ENCODE measurements at places on chromosomes 7 and 10.
A peak's percentile ranks its signal among the peaks of the same experiment; 100 is the strongest.

DNA sequence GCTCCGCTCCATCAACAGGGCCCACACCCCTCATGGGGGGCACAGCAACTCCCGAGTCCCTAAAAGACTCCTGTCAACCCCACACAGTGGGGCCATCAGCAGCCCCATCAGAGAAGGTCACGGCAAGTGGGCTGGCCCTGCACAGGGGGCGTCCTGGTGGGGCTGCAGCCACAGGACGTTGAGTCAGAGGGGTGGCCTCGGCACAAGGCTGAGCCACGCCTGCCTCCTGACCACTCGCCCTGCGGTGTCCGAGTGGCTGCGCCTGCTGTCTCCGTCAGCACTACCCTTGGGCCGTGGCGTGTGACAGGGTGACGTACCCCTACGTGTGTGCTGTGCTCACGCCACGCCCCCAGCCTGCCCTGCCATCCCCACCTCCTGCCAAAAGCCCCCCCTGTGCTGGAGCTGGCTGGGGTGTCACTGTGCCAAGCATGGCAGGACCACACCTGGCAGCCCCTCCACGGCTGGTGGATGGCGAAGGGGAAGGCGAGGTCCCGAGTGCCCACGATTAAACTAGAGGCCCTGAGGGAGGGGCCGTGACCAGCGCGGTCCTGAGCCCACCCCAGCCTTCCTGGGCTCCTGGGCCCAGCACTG, 26.0 kb upstream of the NKX6-2 start:
- DNase-seq: no peak

- DNase-seq: no peak
These were observed 573 bp downstream of the PMPCB start for GRCh38 chr7:103297837-103298179.

GRCh38 chr10:33279811-33280602, 54.5 kb downstream of the NRP1 start:
- DNase-seq: peak; percentile 63

DNA sequence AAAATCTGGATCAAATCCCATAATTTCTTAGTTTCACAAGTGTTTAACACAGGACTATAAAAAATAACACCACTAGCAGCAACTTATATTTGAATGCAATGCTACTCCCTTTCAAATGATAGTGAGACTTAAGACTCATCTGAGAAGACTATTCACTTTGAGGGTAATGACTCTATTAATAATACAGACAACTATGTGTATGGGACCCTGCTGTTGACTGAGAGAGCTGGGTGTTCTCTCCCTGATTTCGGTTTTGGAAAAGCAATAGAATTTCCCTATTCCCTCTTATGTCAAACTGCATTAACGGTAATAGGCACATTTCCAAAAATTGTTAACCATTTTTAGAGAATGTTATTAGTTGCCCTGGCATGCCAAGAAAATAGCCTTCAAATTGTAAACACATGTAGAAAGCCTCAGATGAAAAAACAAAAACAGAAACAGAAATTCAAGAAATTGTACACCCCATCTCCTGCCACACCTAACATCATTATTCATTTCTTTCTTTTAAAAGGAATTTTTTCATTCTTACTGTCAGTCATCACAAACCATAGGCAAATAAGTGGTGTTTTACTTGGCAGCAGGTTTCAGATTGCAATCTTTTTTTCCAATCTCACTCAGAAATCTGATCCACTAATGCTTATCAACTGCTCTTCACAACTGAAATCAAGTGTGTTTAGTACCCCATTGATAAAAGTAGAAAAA, 153.7 kb downstream of the TFPI2 start:
- DNase-seq: no peak

- DNase-seq: no peak
These were observed 433.4 kb upstream of the NFE2L3 start for GRCh38 chr7:25718596-25718995.

DNA sequence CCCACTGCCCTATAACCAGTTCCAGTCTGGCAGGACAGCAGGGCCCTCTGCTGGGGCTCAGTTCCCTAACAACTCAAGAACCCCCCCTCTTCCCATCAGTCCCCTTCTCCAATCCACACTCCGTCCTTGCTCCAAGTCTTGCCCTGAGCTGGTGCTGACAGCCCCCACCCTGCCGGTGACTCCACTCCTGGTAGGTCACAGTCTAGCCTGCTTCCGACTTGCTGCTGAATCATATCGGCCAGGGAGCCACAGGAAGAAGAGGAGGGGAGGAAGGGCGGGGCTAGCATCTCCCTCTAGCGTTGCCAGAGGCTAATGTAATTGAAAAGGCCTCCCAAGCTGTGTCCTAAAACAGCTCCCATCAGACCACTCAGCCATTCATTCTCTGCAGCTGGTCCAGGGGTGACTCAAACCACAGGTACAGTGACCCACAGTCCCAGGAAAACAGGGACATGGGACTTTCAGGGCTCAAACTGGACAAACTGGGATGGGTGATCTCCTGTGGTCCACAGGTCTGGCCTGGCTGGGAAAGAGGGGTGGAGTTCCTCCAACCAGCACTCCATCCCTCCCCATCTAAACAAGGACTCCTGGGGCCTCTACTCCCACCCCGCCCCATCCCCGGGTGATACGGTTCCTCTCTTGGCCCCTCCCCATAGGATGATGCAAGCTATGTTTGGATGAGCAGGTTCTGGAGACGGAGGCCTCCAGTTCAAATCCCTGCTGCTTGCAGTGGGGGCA, 158.8 kb downstream of the SH3PXD2A start:
- peak; percentile 88 for DNase-seq

- DNase-seq: peak; percentile 21
These were observed 389.4 kb downstream of the SORCS1 start for GRCh38 chr10:106775127-106775526.

DNA sequence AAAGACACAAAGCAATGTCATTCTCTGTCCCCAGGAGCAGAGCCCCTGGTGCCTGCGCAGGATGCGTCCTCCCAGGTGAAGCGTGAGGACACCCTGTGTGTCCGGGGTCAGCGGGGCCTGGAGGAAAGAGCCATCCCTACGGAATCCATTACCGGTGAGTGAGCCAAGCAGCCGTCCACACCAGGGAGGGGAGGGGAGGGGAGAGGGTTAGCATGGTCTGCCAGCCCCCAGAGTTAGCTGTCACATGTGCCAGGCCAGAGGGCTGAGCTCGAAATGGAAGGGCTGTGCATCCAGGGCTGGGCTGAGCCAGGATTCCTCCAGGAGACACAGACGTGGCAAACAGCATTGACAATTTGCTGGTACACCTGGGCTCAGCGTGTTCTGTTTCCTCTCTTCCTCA, 15.2 kb downstream of the ZNF282 start:
- no peak for DNase-seq

DNA sequence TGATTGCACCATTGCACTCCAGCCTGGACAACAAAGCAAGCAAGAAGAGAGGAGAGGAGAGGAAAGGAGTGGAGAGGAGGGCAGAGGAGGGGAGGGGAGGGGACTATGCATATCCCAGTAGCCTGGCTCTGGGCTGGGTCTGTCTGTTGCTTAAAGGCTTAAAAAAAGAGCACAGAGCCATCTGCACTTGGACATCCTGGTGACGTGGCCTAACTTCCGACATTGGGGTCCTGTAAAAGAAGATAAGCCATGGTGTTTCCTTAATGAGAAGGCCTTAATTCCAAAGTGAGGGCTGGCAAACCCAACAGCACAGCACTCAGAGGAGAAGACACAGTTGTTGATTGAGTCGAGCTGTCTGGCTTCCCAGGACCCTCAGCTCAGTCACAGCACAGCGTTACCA, 352.6 kb downstream of the PAXIP1 start:
- no peak for DNase-seq

GRCh38 chr7:41189866-41190265, 513.0 kb downstream of the INHBA start:
- DNase-seq: peak; percentile 73

GRCh38 chr10:58260334-58260733, 7.4 kb downstream of the IPMK start:
- no peak for DNase-seq

DNA sequence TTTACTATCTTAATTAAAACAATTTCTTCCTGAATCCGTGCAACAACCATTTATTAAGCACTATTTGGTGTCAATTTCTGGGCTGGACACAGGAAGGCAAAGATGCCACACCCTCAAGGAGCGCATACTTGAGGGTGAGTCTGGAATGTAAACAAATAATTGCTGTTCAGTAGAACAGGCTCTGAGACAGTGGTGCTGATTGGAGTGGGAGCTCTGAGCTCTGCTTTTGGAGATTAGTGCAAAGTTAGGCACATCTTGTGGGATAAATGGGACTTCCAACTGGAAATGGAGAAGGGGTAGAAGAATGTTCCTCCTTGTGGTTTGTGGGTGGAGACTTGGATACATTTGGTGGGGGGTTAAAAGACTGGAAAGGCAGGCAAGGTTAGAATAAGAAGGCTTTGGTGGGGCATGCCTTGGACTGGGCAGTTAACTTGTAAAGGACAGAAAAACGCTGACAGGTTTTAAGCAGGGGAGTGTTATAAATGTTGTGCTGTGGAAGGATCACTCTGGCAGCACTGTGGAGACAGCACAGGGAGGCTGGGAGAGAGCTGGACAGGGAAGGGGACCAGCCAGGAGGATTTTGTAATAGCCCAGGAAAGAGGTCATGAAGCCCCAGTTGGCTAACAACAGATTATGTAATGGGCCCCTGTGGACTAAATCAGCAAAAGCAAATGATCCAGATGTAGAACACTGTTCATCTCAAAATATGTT, 80.7 kb downstream of the ZNF365 start:
- DNase-seq: peak; percentile 66

- DNase-seq: no peak
These were observed 19.4 kb downstream of the SPOCK2 start for GRCh38 chr10:72068901-72069446.

DNA sequence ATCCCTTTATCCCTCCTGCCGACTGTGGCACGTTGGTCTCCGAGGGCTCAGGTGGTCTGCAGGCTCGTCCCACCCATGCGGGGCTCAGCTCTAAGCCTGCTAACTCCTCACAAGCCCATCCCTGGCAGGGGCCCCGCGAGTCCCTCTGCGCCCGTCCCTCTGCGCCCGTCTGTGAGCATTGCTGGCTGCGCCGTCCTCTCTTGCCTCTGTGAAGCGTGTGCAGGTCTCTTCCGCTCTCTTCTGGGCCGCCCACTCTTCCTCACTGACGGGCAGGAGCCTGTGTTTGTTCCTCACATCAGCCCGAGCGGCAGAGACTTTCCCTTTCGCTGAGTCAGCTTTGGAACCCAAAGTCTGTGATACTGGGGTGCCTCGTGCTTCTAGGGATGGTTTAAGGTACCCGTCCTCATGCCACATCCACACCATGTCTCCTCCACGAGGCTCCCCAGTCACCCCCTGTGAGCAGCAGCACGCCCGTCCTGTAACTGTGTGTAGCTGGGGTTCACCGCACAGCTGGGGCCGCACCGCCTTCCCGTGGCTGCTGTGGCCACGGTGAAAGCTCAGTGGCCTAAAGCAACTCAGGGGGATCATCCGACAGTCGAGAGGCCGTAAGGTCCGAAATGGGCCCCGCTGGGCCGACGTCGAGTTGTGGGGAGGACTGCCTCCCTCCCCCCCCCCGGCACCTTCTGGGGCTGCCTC, 35.5 kb downstream of the ADGRA1 start:
- DNase-seq: no peak

DNA sequence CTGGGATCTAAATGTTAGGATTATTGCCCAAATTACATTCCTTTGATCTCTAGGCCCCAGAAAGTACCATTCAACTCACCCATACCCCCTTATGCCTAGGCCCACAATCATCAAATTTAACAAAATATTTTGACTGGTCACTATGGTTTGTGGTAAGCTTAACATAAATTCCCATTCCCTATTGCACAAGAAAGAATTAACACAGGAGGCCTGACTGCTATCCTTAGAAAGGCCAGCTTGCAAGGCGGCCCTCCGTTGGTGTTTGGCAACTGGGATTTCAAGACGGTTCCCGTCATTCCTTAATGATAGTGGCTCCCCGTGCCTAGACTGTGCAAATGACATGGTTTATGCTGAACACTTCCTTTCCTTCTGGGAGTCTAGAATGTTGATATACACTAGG, 29.6 kb downstream of the ARHGAP21 start:
- no peak for DNase-seq

DNA sequence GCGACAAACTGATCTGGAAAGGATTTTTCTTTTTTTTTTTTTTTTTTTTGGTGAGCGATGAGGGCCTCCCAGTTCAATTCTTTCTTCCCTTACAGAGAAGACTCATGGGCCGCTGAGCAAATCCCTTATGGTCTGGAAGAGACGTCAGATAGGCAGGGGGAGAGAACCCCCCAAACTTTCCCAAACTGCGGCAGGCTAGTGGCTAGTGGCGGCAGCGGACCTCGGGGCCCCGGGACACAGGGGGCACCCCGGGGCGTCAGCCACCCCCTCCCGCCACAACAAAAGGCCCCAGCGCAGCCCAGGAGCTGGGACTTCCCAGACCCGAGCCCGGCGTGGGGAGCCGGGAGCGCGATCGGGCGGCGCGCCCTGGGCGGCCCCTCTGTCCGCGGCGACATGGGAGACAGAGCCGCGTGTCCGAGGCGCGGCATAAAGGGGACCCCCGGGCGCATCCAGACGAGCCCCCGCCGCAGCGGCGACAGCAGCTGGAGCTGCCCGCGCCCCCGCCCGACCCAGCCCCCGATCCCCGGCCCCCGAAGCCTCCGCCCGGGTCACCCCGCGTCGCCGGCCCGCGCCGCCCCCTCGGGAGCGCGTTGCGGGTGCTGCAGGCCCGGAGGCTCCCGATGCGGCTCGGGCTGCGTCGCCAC, 755 bp downstream of the FAM171A1 start:
- DNase-seq: peak; percentile 68

- DNase-seq: peak; percentile 48
These were observed 219.6 kb downstream of the PHF14 start for GRCh38 chr7:11193131-11193867.

DNA sequence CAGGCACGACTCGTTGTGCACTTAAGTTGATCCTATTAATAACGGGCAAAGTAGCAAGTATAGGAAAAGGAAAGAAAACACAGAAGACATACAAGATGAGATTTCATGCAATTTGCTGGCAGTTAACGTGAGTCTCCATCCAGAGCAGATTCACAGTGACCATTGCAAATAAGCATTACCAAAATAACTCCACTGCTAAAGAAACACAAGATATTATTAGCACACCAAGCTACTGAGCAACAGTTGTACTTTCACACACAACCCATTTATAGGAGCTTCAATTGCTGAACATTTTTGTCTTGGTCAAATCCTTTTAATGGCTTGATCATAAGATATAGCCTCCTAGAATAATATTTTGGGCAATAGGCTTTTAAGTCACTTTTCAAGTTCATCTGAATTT, 187.7 kb upstream of the HGF start:
- no peak for DNase-seq

- DNase-seq: no peak
These were observed 13.8 kb upstream of the NRF1 start for GRCh38 chr7:129597672-129598071.

GRCh38 chr7:93719546-93719945, 145.0 kb upstream of the CALCR start:
- DNase-seq: no peak

- no peak for DNase-seq
These were observed 14.0 kb upstream of the ENTPD1 start for GRCh38 chr10:95741807-95742467.

- DNase-seq: peak; percentile 70
These were observed 973 bp downstream of the CAMK1D start for GRCh38 chr10:12350167-12350872.

DNA sequence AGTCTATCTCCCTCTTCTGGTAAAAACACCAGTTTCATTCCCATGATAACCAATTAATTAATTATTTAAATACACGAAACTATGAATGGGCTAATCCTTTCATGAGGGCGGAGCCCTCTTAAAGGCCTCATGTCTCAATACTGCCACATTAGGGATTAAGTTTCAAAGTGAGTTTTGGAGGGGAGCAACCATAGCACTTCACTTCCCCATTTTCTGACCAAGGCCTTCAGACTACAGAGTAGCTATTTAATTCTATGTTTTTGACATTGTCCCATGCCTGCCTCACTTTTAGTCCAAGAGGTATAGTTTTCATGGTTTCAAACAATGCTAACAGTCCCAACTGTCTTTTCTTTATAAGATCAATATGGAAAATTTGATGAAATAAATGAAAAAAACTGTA, 618.6 kb downstream of the ZWINT start:
- DNase-seq: no peak

Data from adipocyte (in vitro differentiated cells).